ENCODE measurements at places on chromosomes 2 and 18. TPM values are rescaled to one million over a fixed set of nuclear protein-coding genes. Genes with fewer than 3 reads are reported as not detected.

DNA sequence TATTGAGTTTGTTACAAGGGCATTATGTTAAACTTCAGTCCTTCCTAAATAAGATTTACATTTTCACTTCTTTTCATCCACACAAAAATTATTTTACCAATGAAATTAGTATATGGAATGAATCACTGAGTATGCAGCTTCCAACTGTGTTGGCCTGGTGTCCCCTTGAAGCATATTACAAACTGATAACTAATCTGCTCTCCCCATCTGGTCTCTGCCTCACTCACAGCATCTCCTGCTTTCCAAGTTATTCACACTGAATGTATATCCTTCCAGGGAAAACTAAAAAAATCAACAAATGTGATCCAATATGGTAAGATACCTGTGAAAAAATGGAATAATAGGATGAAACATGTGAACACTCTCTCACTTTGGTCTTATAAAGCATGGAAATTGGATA lies 90.0 kb upstream of the NYAP2 start:
- no peak for DNase-seq

DNA sequence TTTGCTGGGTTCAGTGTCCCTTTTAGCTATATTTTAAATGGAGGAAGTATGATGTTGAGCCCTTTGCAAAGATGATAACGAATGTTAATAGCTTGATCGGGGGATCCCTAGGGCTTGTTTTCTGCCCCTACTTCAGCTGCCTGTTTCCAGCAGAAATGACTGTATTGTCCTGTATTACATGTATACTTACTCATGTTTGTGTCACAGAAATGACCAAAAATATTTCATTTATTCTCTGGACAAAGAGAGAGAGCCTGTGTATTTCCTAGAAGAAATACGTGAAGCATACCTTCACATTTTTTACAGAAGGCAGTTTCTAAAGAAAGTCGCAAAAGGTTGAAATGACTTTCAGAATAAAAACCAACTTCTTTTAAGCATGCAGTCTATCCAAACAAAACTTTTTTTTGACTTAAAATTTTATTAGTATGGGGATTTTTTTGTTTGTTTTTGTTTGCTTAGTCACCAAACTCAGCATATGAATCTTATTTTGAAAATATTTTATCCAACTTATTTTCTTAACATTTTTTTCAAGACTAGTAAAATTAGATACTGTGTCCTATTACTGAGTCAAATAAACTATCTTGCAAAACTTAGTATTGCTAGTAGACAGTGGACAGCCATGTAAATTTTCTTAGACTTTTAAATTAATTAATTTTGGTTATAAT lies 68.9 kb downstream of the PTRHD1 start:
- no peak for DNase-seq

DNA sequence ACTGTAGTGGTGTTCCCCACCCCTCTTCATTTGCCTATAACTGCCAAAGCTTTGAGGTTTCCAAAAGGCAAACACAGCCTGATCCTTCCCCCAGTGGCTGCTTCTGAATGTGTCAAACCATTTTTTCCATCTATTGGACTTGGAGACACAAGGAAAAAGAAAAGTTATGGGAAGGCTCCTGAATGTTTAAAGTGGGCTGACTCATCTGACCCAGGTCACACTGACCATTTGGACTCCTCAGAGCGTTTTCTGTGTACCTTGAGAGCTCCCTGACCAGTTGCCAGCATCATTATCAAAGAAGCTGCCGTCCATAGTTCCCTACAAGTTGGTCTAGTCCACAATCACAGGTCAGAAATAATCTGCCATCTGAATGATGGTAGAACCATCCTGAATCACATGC lies 123.4 kb upstream of the COL3A1 start:
- no peak for DNase-seq

GRCh38 chr2:43368483-43369385 lies 142.3 kb upstream of the ZFP36L2 start:
- no peak for DNase-seq

GRCh38 chr2:97617911-97618310 lies 28.0 kb upstream of the COX5B start:
- no peak for DNase-seq

The FABP1 gene
- not detected for total RNA-seq
